Hematopoietic multipotent progenitor cell (in vitro differentiated cells): ENCODE measurements at places on chromosomes 5 and 9.

DNA sequence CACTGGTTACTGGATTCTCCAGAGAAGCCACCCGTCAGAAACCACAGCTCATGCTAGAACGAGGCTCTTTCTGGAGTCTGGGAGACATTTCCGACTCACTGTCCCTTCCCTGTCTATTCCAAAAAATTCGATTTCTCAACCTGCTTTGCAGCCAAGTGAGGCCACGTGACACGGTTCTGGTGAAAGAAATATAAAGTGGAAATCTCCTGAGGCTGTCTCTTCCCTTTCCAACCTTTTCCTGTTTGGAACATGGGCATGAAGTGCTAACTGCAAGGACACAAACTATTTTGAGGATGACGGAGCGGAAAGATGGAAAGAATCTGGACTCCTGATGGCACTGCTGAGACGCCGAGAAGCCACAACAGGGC lies 6.1 kb upstream of the PTGS1 start:
- DNase-seq: no peak

GRCh38 chr5:148458036-148458888 lies 74.5 kb downstream of the FBXO38 start:
- DNase-seq: no peak

- DNase-seq: no peak
Observed at GRCh38 chr5:28708472-28708871, 1670.1 kb upstream of the CDH9 start.

GRCh38 chr5:148484651-148485050 lies 100.9 kb downstream of the FBXO38 start:
- DNase-seq: no peak

DNA sequence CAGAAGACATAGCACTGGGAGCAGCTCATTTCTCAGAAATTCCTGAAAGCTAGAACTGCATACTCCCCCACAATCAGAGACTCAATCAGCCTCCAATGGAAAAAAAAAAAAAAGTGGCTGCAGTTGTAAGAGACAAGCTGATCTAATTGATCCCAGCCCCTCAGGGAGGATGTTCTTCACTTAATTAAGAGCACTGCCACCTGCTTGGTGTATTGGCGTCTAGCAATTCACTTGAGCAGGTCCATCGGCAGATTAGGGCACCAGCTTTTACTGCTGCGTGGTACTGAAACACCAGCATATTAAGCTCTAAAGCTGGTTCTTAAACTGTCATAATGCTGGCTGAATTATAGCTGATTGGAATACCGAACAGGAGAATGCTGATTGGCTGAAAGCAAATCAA lies 1890.1 kb upstream of the WWC1 start:
- DNase-seq: no peak

GRCh38 chr9:88387036-88387551 lies 1.1 kb upstream of the SPIN1 start:
- DNase-seq: peak; percentile 11

DNA sequence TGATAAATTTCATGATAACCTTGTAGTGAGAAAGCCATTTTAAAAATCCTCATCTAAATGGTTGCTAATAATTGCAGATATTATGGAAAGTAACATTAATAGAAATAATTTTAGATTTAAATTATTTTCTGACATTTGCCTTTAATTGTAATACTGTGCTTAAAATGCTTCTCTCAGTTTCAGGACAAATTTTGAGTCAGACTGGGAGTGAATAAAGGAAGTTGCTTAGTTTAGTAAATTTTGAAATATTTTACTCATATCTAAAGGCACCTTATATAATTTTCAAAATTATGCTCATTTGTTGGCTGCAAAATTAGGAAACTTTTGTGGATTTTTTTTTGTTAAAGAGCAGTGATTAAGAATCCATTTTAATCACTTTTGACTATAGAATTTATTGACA lies 93.8 kb downstream of the CSNK1G3 start:
- DNase-seq: no peak

- DNase-seq: no peak
Observed at GRCh38 chr5:90861843-90862586, 303.4 kb downstream of the ADGRV1 start.

DNA sequence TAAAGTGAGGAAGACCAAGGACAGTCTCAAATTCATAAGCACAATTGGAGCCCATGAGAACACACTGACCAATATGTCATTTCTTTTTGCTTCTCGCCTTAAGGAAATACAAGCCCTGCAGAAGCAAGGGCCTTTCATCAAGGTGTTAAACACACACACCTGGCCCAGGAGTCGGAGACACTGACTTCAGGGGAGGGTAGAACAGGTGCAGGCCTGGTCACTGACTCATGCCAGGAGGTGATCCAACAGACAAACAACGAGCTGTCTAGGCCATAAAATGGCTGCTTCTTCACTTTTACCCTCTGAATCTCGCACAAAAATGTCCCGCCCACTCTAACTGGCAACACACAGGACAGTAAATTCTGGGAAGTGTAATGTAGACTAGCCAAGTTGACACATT lies 62.7 kb downstream of the RGMB start:
- no peak for DNase-seq

GRCh38 chr9:18947892-18948339 lies 85.1 kb downstream of the SAXO1 start:
- no peak for DNase-seq

DNA sequence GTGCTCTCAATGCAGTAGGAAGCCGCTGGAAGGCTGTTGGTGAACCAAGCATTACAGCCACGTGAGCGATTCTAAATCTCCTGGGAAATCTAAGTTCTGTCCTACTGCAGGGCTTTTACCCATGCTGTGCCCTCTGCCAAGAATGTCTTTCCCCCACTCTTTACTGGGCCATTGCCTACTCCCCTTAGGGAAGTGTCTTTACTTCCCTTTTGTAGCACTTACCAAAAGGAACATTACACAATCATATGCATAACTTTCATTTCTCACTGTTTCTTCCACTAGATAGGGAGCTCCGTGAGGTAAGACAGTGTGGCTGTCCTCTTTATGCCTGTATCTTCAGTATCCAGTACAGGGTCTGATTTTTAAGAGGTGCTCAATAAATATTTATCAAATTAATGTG lies 241.7 kb upstream of the NR4A3 start:
- DNase-seq: no peak

DNA sequence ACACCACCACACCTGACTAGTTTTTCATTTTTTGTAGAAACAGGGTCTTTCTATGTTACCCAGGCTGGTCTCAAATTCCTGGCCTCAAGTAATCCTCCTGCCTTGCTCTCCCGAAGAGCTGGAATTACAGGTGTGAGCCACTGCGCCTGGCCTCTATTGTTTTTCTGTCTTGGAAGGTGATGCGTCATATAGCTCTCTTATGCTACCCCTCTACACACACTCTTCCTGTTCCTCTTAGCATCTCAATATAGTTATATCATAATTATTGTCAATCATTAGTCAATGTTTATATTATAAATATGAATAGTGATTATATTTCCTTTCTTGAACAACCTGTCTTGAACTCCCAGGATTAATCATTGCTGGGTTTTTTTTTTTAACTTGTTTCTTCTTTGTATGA lies 7.3 kb downstream of the PKD2L2 start:
- no peak for DNase-seq

DNA sequence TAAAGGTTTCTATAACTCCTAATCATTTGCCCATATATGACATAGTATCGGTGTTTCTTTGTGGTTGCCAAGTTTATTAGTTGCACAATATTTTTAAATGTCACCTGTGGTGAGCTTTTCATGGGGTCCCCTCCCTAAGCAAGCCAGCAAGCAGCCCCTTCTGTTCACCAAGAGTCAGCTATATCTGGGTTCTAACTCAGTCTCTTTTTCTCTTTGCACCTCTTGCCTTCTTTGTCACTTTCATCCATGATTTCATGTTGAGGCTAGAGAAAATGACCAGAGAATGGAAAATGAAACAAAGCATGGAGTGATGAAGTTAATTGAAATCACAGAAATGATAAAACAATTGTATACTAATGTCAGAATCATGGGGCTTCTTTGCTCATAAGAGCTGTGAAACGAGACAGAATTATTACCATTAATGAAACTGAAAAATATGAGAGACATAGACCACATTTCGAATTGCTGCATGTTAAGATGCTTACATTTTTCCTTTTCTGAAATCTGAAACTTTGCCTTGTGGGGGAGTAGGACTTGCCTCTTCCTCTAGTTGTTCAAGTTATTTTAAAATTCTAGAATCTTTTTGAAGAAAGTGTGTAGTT lies 75.7 kb downstream of the CAMK4 start:
- no peak for DNase-seq

DNA sequence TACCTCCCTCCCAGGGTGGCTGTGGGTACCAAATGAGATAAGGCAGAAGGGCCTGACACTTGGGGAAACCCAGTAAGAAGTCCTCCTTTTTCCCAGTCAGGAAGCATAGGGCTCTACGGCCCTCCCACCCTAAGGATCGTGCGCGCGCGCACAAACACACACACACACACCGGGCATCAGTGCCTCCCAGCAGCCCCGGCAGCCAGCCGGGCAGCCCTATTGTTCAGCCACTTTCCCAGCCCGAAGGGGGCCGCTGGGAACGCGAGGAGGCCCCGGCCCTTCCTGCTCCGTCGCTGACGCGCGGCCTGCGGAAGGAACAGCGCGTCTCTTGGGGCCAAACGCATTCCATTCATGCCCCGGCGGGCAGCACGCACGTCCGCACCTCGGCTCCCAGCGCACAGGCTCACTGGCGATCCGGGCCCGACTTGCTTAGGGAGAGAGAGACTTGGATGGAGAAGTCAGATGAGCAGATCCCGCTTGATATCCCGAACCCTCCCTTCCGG lies 22.6 kb downstream of the DUSP1 start:
- DNase-seq: no peak

DNA sequence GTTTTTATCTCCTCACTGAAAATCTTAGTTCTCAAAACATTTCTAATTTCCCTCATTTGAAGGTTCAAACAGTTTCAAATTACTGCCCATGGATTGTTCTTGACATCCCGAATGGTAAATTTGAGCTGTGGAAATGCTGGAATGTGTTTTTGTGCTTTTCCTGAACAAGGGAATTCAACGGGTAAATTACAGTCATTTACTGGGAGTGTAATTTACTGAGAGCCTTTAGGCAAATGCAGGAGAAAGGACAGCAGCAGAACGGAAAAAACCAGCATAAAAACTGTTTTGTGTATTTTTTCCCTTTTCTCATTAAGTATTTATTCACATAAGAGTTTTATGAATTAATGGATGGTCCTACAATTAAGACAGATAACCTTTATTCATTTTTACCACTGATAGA lies 139.2 kb downstream of the PBX3 start:
- DNase-seq: no peak

DNA sequence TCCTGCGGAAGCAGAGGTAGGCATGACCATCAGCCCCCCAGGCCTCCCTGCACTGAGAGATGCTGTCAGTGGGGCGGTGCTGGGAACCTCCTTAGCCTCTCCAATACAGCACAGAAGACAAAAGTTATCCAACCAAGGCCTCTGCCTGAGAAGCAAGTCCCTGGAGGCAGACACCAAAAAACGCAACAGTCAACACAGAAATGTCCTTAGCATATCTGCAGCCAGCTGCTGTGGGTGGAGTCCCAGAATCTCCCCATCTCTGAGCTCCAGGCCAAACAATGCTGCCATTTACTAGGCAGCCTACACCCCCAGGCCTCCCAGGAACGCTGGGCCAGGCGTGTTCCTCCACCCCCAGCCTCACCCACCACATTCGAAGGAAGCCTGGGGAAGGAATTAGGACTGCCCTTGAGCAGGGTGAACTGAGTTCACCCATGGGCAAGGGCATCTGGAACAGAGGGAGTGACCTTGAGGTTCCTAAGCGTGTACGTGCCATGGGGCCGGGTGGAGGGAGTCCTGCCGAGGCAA lies 43.7 kb downstream of the STK10 start:
- no peak for DNase-seq

DNA sequence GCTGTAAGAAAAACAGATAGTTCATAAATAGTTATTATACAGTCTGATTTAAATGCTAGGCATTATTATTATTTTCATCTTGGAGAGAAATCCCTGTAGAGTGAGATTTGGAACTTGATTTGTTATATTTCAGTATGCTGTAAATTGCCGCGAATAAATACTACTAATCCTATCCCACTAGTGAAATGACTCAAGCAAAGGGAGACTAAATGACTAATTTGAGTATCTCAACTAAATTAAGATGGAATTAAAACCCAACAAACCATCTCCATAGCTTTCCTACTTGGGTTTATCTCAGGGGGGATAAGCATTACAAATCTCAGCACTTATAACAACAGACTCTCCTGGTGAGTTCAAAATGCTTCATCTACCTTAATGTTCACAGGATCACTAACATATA lies 206.0 kb downstream of the MCTP1 start:
- DNase-seq: no peak

DNA sequence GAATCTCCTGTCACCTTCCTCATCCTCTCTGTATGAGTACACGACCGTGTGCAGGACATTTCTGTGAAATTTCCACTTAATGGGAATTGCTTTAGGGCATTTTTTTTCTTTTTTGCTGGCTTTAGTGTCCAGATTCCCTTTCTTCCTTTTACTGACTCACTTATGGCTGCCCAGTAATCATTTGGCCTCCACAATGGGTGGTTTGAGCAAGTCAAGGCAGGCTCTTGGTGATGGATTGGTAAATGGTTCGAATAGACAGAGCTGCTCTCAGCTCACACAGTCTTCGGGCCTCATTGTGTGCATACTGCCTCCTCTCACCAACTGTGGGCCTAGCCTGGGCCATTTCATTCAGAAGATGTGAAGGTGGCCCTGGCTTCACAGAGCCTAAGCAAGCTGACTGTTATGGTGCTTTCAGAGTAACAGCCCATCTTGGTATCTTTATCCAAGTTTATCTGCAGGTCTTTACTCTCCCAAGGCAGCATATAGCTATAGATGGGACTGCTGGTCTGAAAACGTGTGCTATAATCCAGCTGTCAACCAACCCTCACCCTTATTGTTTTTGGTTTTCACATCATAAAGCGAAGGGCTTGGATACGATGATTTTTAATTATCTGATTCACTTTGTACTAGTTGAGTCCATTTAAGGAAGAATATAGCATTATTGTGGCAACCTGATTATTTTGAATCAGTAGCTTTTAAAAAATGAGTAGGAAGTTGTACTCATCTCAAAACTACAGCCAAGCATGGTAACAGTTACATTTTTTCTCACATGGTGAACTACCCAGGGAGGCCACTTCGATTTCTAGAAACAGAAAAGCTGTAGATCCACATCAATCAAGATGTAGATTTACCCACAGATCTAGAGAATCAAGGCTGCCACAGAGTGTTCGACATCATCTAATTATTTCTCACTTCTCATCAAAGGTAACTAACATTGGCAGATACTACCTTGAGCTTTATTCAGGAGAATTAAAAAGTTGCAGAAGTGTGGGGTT lies 50.4 kb upstream of the CKMT2 start:
- no peak for DNase-seq

DNA sequence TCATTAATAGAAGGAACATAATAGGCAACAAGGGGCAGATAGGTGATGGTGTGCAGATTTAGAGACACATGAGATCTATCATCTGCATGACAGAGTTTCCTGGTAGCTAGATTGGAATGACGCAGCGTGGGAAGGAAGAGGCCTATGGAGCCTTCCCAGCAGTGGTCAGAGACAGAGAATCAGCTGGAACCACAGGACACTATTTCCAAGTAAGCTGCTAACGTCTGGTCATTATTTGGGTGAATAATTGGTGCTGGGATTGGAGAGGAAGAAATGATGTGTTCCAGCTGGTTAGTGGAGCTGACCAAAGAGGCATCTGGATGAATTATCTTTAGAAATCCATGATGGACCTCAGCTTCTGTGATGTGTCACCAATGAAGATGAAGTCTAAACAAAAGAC lies 91.2 kb upstream of the PRR16 start:
- no peak for DNase-seq

- DNase-seq: no peak
Observed at GRCh38 chr9:18393340-18394130, 80.4 kb upstream of the ADAMTSL1 start.
